ENCODE measurements at places on chromosomes 5 and 9.

GRCh38 chr9:98427491-98427890 lies 172.0 kb upstream of the TBC1D2 start:
- no peak for DNase-seq

DNA sequence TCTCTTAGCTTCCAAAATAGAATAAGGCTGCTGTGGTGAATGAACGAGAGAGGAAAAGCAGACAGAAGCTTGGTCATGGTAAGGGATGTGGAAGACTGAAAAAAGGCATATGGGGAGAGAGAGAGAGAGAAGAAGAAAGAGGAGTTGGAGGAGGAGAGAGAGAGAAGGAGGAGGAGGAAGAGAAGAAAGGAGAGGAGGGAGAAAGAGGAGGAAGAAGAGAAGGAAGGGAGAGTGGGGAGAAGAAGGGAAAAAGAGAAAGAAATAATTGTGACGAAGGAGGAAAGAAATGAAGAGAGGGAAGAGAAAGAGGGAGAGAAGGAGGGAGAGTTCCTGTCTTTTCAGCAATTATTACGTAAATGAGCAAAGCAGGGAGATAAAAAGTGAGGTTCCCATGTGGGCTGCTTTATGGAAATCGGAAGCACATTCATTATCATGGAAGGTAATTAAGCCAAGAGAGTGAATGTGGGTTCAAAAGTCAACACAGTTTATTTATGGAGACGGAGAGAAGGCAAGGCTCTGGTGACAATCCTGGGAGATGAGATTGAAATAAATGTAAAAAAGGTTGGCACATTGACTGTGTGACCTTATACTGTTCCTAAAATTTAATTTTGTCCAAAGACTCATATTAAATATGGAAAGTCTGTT lies 611.2 kb downstream of the KIF4B start:
- no peak for DNase-seq

DNA sequence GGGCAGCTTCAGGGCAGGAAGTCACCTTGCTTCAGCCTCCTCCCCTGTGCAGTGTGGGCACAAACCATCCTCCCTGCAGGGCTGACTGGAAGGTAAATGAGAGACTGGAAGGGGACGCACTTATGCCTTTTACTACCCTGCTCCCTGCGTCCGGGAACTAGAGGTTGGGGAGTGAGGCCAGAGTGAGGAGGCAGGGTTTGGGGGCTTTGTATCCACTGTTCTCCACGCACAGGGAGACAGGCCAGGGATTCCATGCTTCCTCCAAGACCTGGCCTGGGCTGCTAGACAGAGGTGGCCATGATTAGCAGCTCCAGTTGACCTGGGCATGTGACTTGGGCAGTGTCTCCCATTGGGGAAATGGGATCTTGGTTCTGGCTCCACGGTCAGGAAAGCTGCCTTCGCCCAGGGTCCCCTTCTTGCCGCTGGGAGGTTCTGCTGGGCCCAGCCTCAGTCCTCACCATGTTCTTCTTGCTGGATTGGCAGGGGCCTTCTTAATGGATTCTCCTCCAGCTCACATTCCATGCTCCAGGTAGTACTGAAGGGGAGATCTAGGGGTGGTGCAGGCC lies 37.0 kb upstream of the PSD2 start:
- DNase-seq = peak; percentile 34

DNA sequence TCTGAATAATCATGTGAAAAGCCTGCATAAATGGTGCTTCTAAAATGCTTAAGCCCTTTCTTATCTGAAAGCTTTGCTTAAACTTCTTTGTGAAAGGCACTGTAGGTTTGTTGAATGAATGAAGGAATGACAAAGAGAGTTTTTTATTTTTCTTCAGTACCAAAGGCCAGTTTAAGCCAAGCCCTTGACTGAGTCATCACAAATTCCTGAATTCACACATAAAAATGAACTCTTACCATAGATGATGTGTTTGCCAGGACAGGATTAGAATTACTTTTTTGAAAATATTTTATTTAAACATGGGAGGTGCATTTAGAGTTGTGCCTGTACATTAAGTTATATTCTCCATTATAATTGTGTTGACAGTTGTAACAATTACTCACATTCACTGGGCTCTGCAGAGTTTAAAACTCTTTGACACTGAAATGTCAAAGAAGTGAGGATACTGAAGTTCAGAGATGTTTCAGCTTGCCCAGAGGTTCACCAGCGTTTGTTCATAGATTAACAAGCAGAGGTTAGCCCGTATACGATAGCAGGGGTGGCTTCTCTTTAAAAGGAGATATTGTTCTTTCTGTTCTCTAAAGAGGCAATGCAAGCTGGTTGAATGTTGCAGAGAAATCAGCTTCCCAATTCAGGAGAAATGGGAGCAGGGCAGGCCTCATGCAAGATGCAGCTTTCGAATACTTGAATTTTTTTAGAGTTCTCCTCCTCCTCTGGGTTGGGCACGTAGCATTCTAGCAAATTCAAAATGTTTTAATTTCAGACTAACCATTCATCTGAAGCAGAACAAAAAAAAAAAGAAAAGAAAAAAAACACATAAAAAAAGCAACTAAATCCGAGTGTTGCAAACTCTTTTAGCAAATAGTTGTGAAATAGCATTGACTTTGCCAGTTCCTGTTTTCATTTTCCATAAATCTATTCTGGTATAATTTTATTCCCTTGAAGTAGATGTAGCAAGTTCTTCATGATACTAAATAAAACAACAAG lies 358.7 kb upstream of the KLF4 start:
- DNase-seq = no peak

DNA sequence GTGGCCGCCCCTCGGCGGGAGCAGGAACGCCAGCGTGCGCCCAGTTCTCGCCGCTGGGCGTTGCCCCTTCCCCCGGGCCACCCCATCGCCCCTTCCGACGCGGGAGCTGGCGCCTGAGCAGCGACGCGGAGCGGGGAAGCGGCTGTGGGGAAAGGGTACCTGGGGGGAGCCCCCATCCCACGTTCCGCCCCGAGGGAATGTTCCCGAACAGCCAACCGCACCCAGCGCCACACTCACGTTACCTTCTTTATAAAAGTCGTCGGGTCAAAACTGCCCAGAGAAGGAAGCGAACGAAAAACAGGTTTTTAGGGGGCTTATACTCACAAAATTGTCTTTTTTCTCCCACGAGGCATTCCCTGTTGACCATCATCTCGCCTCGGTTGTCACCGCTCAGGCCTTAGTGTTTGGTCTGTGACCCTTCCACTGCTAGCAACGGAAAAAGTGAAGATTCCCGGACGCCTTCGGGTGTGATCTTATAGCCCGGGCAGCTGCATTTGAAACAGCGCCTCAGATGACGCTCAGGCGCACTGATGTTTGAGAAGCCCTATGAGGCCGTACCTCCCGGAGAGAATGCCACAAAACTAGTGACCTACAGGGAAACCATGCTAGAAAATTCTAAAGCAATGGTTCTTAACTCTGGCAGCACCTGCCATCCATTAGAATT lies 475 bp upstream of the GOLM1 start:
- peak; percentile 77 for DNase-seq

GRCh38 chr5:40746703-40747102 lies 9.1 kb downstream of the TTC33 start:
- no peak for DNase-seq

- DNase-seq = no peak
These were observed 146.4 kb upstream of the ERCC6L2 start for GRCh38 chr9:95729046-95729445.

- DNase-seq = no peak
These were observed 77.6 kb downstream of the ADAMTS2 start for GRCh38 chr5:179267671-179268083.

DNA sequence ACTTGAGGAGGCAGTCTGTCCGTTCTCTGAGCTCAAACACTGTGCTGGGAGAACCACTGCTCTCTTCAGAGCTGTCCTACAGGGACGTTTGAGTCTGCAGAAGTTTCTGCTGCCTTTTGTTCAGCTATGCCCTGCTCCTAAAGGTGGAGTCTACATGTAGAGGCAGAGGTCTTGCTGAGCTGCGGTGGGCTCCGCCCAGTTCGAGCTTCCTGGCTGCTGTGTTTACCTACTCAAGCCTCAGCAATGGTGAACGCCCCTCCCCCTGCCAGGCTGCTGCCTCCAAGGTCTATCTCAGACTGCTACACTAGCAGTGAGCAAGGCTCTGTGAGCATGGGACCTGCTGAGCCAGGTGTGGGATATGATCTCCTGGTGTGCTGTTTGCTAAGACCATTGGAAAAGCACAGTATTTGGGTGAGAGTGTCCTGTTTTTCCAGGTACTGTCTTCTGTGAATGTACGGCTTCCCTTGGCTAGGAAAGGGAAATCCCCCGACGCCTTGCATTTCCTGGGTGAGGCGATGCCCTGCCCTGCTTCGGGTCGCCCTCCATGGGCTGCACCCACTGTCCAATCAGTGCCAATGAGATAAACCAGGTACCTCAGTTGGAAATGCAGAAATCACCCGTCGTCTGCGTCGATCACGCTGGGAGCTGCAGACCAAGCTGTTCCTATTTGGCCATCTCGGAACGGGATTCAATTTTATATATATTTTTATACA lies 58.5 kb downstream of the CNTRL start:
- DNase-seq = no peak

- DNase-seq = no peak
These were observed 20.1 kb downstream of the SYK start for GRCh38 chr9:90821697-90822096.

GRCh38 chr9:86516564-86516963 lies 162.4 kb upstream of the TUT7 start:
- no peak for DNase-seq

- DNase-seq = no peak
These were observed 23.3 kb downstream of the SPRY4 start for GRCh38 chr5:142301540-142301939.

DNA sequence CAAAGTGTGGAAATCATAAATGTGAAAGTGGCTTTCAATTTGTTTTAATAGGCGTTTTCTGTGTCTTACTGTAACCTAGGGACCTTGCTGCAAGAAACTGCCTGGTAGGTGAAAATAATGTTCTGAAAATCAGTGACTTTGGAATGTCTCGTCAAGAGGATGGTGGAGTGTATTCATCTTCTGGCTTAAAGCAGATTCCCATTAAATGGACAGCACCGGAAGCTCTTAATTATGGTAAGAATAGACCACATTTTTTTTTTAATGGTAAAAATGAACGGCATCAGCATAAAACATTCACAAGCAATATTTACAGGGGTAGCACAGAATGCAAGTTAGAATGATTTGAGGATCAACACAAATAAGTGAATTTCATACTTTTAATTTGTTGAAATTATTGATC lies 229.1 kb downstream of the PJA2 start:
- DNase-seq = no peak

GRCh38 chr5:74966141-74967026 lies 86.0 kb downstream of the GCNT4 start:
- DNase-seq = no peak

DNA sequence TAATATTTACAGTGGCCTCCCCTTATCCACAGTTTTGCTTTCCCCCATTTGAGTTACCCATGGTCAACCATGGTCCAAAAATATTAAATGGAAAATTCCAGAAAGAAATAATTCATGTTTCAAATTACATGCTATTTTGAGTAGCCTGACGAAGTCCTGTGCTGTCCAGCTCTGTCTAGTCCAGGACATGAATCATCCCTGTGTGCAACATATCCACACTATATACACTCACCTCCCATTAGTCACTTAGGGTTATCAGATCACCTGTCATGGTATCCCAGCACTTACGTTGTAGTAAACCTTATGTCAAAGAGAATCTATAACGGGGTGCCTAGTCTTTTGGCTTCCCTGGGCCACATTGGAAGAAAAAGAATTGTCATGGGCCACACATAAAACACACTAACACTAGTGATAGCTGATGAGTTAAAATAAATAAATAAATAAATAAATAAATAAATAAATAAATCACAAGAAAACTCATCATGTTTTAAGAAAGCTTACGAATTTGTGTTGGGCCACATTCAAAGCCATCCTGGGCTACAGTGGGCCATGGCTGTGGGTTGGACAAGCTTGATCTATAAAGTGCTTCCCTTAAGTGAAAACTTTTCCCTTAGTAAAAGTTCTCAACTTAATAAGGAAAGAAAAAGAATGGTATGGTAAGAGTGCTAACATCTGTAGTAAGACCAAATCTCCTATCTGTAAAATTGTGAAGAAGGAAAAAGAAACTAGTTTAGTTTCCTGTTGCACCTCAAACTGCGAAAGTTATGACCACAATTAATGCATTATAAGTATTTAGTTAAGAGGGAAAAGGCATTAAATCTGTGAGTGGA lies 15.9 kb upstream of the OMD start:
- no peak for DNase-seq

DNA sequence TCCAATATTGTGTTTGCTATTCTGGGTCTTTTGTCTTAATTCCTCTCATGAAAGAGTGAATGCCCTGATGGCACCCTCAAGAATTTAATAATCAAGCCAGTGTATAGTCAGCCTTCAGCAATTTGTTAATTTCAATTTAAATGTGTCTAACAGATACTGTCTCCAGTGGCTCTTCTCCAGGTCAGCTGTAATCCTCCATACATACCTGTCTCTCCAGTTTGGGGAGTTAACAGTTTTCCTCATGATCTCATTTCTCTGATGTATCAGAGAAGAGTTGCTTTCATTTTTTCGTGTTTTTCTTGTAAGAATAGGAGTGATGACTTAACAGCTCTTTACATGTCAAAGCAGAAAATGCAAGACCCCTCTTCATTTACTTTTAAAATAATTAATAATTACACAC lies 500.3 kb upstream of the RORB start:
- DNase-seq = no peak

DNA sequence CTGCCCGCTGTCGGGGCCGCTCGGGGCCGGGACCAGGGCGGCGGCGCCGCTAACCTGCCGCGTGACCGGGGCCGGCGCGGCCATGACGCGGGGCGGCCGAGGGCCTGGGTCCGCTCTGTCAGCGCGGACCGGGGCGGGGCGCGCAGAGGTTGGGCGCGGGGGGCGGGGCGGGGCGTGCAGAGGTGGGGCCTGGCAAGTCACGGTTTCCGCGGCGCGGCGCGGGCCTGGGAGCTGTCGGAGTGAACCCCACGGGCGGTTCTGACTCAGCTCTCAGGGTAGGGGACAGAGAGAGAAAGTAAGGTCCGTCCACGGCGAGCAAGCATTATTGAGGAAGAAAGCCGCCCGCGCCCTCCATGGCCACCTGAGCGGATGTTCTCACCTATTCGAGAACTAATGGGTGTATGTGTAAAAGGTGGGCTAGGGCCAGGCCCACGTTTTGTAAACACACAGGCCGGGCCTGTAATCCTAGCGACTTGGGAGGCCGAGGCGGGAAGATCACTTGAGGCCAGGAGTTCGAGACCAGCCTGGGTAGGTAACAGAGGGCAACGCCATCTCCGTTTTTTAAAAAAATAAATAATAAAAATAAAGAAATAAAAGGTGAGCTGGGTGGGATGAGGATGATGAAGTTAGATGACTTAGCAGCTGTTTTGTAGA lies at the start of gene PRXL2C:
PRXL2C (minus strand) TSS at position 120 of the 654 bp plus-strand sequence; CDS start at position 84, 36 bp downstream.
- DNase-seq = peak; percentile 88

GRCh38 chr9:28031521-28032267 lies 458.4 kb upstream of the C9orf72 start:
- DNase-seq = no peak

Measured in right forelimb (tissue), 1 donor.